Peyer's patch (tissue), 4 donors: ENCODE measurements at places on chromosomes 5 and 9.

DNA sequence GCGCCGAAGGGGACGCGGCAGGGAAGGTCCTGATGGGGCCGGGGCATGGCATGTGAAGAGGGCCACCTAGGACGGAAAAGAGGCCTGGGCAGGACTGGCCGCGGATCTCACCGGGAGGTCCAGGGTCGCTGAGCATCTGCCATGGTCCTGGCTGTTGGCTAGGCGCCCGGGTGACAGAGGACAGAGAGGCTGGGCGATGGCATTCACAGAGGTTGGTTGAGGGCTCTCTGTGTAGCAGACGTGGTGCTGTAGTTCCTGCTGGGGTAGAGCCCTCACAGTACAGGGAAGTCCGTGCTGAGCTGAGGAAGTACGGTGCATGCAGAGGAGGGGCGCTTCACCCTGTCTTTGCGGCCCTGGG, 427 bp downstream of the PCYOX1L start:
- peak; percentile 62 for DNase-seq

DNA sequence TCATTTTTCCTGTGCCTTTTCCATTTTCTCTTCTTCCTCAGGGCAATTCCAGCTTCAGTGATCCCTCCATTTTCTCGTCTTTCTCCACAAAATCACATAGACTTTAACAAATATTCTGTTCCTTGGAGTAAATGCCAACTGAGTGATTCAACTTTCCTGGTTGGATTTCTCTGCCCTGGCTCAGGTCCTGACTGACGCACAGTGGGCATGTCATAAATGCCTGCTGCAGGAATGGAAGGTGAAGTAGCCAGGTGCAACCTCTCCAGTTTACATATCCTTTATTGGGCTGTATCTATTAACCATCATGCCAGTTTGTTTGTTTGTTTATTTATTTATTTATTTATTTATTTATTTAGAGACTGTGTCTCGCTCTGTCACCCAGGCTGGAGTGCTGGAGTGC, 95.1 kb downstream of the MEF2C start:
- no peak for DNase-seq

DNA sequence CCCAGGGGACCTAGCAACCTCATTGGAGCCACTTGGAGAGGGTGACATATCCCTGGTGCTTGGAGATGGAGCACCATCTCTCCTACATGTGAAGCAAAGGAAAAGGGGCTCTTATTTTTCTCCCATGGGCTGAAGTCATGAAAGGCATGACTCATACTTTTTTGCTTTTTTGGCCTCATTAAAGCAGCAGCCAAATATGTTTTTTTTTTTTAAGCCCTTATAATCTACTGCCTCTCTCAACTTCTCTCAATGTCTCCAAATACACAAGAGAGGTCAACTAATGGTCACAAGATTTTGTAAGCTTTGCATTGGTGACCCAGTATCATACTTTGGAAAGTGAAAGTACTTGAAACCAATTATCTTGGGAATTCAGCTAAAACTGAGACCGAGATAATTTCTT, 1.6 kb upstream of the CFAP90 start:
- no peak for DNase-seq

GRCh38 chr9:71824257-71824656, 55.9 kb upstream of the CEMIP2 start:
- DNase-seq: no peak

DNA sequence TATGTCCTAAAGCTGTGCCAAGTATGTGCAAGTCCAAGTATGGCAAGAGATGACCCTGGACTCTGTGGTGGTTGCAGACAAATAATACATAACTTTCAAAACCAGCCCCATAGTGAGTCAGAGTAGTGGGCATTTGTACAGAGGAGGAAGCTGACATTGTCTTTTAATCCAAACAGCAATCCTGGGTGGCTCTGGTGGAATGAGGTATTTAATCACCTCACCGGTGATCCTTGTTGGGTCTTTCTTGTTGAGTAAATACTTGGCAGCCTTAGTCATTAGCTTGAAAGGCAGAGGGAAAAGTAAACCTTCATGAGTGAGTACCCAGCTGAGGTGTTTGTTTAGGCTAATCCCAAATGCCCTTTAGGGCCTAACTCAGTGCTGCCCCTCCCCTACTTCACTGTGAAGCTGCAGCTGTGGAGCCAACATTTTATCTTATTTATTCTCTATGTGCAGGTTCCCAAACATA, 148.7 kb upstream of the SLC12A2 start:
- no peak for DNase-seq

- DNase-seq: no peak
Observed at GRCh38 chr5:151427258-151427657, 20.1 kb upstream of the SLC36A1 start.

DNA sequence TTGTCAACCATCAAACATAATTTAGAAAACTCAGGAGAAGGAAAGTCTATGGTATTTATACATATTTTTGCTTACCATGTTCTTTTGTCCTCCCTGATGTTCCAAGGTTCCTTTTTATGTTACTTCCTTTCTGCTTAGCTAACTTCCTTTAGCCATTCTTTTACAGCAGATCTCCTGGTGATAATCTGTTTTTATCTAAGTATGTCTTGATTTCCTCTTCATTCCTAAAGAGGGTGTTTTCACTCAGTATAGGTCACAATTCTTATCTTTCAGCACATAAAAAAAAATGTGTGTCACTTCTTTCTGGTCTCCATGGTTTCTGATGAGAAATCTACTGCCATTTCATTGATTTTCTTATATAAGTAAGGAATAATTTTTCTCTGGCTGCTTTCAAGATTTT, 384.4 kb upstream of the PDE4D start:
- DNase-seq: no peak

GRCh38 chr5:136228136-136228757, 35.3 kb upstream of the SMIM32 start:
- no peak for DNase-seq

- no peak for DNase-seq
Observed at GRCh38 chr9:70085241-70085640, 41.6 kb downstream of the MAMDC2 start.

DNA sequence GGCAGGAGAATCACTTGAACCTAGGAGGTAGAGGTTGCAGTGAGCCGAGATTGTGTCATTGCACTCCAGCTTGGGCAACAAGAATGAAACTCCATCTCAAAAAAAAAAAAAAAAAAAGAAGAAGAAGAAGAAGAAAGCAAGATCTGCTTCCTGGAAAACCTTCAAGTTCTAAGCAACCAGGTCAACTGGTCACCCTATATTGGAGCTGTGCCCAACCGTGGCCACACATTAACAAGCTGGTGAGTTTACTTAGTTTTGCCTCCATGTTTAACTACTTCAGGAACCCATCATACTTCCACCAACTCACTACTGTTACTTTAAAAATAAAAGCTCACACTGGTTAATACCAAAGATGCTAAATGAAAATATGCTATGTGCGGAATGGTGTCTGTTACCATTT, 12.3 kb upstream of the SKP1 start:
- DNase-seq: no peak

- no peak for DNase-seq
Observed at GRCh38 chr5:6202149-6202967, 176.0 kb downstream of the MED10 start.

- no peak for DNase-seq
Observed at GRCh38 chr5:111779260-111779921, 22.4 kb upstream of the NREP start.

- no peak for DNase-seq
Observed at GRCh38 chr5:41250351-41250987, 37.1 kb upstream of the C6 start.
